Right kidney (tissue), 9 donors: ENCODE measurements at places on chromosomes 4 and X.

DNA sequence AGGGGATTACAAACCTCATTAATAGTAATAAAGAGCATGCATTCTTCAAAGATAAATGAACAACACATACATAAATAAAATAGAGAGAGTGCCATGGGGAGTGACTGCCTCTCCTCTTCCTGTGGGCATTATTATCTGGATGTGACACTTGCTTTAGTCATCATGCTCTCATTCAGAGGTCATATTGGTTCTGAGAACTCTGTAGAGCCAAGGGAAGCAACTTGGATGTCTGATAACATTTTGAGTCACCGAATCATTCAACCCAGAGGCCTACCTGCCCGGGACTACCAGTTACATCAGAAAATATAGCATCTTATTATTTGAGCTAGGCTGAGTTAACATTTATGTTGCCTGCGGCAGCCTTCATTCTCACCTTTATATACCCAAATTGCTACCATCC, 489.5 kb downstream of the STIM2 start:
- DNase-seq, result no peak

- DNase-seq, result no peak
Measured at GRCh38 chr4:89069481-89069880, 12.5 kb upstream of the FAM13A start.

DNA sequence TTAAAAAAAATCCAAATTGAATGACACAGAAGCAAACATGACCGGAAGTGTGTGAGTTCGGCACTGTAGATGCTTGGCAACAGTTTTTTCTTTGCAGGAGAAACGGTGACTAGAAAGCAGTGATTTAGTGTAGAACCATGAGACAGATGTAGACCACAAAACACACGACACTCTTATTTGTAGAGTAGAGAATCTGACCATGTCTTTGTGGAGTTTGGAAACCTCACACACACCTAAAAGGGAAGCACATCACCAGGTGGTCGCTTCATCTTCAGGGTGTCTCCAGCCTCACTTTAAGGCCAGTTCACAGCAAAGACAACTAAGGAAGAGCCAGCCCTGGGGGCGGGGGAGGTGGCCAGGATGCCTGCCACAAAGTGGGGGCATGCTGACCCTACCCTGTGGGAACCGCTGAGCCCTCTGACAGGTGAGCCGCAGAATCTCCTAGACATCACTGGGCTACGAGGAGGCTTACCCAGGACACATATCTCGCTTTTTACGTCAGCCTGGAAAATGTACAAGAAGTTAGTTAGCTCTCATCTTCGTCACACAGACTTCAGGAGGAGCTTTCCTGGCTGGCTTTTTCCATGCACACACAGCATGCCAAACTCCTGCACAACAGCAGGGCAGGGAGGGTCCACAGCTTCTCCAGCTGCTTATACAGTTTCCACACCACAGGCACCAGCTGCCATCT, 64.4 kb upstream of the PDLIM3 start:
- no peak for DNase-seq

- DNase-seq, result no peak
Measured at GRCh38 chrX:37834937-37835336, 12.4 kb downstream of the DYNLT3 start.

DNA sequence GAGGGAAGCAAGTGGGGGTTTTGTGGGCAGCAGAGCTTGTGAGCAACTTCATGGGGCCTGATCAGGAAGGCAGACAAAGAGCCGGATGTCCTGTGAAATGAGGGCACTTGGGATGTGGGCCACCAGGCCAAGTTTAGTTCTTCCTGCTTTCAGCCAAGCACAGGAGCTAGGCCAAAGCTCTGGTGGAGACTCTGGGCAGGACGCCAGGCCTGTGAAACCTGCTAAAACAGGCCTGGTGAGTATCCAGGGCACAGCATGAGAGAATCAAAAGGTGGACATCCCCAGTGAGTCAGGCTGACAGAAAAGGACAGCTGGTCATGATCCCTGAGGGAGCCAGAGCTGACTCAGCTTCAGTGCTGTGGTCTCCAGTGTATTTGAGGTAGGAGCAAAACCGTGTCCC, 95.7 kb downstream of the NPNT start:
- DNase-seq, result no peak

DNA sequence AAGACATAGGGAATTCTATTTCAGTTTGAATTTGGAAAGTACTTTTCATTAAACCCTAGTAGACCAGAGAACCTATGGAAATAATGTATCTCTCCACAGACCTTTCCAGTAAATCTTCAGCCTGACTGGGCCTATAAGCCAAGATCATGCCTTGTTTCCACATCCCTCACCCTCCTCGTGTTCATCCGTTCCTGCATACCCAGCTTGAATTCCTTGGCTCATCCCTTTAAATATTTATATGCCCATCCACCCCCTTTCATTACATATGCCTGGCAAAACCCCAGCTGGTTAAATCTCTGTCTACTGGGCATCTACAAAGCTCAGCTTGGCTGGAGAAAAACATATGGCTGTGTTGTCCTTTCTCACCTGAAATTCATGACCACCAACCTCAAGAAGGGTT, 32.4 kb downstream of the SLC2A9 start:
- DNase-seq, result no peak

- no peak for DNase-seq
Measured at GRCh38 chr4:142485452-142485851, 360.6 kb downstream of the INPP4B start.
